ENCODE measurements at places on chromosomes 5 and 9.

DNA sequence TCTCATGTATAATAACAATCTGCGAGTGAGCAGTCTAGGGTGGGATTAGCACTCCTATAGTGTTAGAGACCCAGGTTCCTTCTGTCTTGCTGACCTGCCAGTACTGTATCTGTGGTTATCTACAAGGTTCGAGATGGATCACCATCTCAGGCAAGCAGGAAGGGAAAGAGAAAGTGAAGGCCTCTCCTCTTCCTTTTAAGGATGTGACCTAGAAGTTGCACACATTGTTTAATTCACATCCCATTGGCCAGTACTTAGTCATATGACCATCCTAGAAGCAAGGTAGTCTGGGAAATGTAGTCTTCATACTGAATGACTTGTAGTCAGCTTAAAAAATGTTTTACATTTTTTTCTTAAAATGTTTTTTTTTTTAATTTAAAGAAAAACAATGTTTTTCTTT lies 168.6 kb downstream of the CARTPT start:
- DNase-seq = peak; percentile 65

- DNase-seq = no peak
Measured at GRCh38 chr5:36880761-36881160, 4.2 kb downstream of the NIPBL start.

- no peak for DNase-seq
Measured at GRCh38 chr9:120536949-120537640, 42.9 kb downstream of the CDK5RAP2 start.

DNA sequence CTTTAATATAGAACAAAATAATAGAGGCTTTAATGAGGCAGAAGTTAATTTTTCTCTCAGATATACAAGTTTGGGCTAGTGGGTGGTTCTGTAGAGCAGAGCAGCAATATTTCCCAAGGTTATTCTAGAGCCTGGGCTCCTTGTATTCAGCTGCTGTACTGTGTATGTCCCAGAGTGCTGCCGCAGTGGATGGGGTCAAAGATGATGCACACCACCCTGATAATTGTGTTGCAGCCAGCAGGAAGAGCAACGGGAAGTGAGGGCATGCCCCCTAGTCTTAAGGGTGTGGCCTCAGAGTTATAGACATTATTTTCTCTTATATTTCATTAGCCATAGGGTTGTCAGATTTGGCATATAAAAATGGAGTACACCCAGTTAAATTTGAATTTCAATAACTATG lies 23.9 kb upstream of the KIF4B start:
- DNase-seq = no peak
